ENCODE measurements at places on chromosomes 5 and 9.

DNA sequence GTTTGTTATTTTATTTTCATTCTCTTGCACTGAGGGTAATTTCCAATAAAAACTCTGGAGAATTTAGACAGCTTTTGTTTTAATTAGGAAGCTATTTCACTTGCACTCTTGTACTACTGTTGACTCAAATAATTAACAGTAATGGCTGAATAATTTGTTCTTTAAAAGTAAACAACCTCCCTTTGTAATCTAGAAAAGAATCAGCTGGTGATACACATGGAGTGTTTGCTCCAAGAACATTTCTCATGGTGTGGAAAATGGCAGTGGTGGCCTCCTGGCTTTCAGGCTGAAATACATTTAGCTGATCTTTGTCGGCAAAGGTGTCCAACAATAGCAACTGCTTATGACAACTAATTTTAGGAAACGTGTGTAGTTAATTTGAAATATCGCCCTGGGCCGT lies 129.4 kb downstream of the C9orf152 start:
- no peak for DNase-seq

- no peak for DNase-seq
Observed at GRCh38 chr9:1514776-1515363, 464.7 kb downstream of the DMRT2 start.

GRCh38 chr5:132816083-132816482 lies 3.0 kb downstream of the SOWAHA start:
- no peak for DNase-seq

DNA sequence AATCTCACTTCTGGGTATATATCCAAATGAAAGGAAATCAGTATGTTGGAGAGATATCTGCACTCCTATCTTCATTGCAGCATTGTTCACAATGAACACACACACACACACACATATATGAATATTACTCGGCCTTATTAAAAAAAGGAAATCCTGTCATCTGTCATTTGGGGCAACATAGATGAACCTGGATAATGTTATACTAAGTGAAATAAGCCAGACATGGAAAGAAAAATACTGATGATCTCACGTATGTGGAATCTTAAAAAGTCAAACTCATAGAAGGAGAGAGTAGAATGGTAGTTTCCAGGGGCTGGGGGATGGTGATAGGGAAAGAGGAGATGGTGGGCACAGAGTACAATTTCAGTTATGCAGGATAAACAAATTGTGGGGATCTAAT lies 100.3 kb downstream of the EMB start:
- no peak for DNase-seq

DNA sequence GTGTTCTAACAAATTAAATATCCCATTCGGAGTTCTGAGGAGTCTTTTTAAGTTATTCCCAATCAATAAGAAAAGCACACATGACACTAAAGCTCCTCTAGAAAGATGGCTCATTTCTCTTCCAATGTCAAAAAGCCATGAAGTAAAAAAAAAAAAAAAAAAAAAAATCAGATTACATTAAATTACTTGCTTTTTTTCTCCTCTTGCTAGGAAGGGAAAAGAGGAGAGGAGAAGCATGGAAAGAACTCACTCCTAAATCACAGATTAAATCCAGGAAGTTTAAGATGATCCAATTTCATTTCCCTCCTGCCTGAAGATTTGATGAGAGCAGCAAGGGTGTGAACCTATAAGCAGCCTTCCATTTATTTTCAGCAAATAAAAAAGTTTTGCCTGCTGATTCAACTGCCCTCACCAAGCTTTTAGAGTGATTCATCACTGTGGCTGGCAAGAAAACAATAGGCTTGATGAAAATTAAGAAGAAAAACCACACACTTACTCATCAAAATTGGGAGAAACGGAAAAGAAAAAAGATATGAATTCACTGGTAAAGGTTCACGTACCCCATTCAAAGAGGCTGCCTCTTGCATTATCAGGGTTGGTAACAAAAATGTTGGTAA lies 19.7 kb downstream of the MYO10 start:
- peak; percentile 86 for DNase-seq

DNA sequence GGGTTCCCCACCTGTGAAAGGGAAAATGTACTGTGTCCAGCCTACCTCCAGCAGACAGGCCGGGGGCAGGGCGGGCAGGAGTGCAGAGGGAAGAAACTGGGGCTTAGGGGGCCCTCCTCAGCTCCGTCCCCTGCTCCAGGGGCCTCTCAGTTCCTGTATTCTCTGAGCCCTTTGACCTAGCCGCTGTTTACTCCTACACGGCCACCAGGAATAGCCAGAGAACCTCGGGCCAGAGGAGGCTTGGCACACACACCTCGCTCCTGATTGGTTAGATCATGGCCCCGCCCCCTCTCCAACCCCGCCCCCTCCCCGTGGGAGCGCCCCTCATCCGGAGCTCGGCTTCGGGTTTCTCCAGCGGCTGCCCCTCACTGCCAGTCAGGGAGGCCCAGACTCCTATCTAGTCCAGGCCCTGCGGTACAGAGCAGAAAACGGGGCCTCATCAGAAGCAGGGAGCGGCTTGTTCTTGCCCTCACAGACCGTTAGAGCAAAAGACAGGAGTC lies 2.2 kb downstream of the ST6GALNAC6 start:
- DNase-seq: peak; percentile 94

DNA sequence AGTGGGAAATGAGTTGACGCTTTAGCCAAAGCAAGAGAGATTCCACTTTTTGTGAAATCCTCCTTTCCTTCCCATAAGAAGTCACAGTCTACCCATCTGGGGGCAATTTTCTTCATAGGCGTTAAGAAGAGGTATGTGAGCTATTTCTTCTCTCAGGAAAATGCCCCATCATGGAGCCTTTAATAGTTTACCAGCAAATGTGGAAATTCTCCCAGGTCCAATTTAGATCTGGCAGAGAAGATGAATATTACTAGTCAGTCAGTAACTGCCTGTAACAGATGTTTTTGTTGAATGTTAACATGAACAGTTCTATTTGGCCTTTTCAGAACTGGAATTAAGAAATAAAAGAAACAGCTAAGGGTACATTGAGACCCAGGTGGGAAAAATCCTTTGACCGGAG lies 156.4 kb upstream of the RFX3 start:
- no peak for DNase-seq

- no peak for DNase-seq
Observed at GRCh38 chr5:73506459-73506955, 8.3 kb downstream of the BTF3 start.

GRCh38 chr9:279674-280073 lies 65.0 kb downstream of the DOCK8 start:
- DNase-seq: no peak

- no peak for DNase-seq
Observed at GRCh38 chr5:4023091-4023752, 427.6 kb downstream of the IRX1 start.

GRCh38 chr9:78097541-78097940 lies 65.9 kb upstream of the GNAQ start:
- no peak for DNase-seq

DNA sequence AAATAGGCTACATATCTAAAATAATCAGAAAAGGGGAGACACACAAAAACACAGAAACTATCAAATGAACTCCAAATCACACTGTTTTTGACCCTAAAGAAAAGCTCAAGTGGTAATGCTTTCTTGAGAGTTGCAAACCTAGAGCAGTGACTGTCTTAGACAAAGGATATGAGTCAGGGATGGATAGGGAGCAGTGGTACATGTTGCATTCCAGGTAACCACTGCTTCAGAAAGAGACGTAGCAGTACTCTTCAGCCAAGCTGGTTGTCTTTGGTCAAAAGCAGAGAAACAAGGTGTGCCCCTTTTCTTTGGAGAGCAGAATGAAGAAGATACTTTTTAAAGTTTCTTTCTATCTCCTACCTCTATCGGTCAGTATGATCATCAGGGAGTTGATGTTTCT lies 1003.6 kb downstream of the CDH9 start:
- no peak for DNase-seq

- peak; percentile 67 for DNase-seq
Observed at GRCh38 chr5:180070756-180071530, 616 bp downstream of the RNF130 start.

GRCh38 chr9:90814355-90814754 lies 12.7 kb downstream of the SYK start:
- DNase-seq: no peak

DNA sequence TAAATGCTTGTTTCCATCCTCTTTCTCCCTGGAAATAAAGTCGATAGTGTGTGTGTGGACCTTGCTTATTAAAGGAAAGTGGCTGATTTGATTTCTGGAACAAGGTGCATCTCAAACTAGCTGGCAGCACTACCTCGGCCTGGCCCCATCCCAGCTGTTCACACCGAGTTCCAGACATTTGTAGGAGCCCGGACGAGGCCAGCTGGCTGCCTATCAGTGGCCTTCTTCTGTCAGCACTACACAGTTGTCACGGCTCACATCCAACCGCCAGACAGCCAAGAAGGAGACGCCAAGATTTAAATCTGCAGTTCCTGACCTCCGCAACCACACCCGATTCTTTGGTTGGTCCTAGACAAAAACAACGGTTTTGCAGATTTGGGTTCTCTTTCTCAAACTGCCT lies 63.6 kb downstream of the PALM2AKAP2 start:
- peak; percentile 19 for DNase-seq

GRCh38 chr5:89008291-89008690 lies 125.3 kb upstream of the MEF2C start:
- DNase-seq: no peak

DNA sequence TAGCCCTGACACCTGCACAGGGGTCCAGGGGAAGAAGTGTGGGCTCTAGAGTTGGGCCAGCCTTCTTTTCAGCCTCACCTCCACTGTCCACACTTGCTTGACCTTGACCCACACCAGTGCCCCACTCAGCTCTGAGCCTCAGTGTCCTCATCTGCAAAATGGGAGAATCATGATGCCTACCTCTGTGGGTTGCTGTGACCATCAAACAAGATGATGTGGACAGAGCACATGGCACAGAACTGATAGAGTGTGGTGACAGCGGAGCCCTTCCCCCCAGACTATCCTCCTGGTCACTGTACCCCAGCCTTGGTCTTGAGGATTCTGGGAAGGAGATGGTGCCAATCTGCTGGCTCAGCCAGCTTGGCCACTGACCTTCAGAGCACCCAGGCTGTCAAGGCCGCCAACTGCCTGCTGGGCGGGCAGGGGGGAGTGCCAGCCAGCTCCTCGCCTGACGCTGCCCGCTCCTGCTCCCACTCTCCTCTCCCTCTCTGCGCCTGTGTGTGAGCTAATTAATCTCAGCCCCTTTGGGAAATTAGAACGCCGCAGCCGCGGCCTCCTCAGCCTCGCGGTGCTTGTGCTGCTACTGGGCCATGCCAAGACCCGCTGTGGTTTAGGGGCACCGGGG lies 16.7 kb downstream of the CXXC5 start:
- DNase-seq: no peak

DNA sequence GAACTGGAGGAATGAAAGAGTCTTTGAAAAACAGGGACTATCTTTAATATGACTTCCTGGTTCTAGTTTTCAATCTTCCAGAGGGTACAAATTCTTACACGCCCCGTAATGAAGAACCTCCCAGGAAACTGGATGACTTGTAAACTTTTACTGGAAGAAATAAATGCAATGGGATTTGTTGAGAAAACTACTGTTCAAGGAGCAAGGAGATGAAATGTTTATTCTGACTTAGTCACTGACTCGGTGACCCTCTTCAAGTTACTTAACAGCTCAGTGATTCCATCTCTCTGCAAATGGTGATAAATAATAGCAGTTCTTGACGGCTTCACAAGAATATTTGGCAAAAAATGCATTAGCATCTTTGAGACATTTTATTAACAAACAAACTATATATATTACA lies 858.6 kb downstream of the PTPRD start:
- DNase-seq: no peak

DNA sequence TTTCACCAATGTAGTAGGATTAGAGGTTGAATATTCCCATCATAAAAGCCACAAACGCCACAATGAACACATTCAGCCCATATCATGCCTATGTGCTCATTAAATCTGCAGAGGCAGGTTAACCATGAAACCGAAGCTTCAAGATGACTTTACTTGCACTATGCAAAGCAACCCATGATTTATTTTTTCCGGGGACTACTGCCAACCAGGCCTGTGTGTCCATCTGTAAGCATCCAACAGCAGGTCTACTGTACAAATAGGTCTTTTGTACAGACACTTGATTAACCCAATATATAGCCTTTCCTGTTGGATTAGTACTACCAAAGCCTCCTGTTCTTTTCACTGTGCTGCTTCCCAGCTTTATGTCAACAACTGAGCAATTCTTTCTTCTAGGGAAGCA lies 104.9 kb upstream of the CDH10 start:
- DNase-seq: no peak

- peak; percentile 13 for DNase-seq
Observed at GRCh38 chr5:11046160-11046559, 285.1 kb upstream of the DAP start.

- DNase-seq: peak; percentile 47
Observed at GRCh38 chr5:78467752-78468357, 107.4 kb downstream of the SCAMP1 start.

DNA sequence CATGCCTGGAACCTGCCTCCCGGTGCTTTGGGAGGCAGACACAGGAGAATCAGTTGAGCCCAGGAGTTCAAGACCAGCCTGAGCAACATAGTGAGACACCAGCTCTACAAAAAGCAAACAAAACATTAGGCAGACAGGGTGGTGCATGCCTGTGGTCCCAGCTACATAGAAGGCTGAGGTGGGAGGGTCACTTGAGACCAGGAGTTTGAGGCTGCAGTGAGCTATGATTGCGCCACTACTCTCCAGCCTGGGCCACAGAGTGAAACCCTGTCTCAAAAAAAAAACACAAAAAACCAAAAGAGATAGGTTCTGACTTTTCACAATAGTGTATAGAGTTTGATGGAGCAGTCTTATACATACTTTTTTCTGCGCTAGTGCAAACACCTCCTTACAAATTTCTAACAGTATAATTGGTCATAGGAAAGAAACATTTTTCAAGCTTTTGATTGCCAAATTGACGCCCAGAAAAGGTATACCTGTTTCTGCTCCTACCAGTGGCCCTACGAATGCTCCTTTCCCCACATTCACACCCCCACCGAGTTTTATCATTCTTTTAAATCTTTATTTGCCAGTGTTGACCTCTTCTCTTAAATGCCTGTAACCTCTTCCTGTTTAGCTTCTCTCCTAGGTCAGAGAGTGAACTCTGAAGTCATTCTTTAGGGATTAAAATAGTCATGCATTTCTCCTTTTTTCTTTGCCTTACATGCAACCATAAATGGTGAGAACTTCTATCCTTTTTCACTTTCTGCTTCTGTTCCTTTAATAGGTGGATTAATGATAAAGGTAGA lies 7.5 kb downstream of the DOCK8 start:
- DNase-seq: no peak

DNA sequence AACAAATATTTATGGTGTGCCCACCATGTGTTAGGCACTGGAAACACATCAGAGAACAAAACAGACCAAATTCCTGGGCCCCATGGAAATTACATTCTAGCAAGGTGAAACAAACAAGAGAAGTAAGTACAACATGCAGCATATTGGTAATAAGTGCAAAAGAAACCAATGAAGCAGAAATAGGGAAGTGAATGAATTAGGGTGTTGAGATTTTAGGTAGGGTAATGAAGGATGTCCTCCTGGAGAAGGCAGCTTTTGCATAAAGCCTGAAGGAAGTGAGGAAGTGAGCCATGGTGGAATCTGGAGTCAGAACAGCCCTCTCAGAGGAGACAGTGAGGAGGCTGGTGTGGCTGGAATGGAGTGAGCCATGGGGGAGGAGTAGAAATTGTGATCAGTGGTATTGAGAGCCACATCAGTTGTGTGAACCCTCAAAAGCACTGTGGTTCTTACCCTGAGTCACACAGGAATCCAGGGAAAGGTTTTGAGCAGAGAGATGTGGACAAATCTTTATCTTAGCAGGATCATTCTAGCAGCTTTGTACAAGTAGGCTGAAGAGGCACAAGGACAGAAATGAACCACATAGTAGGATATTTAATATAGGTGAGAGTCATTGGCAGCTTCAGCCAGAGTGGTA lies 52.7 kb upstream of the ARL15 start:
- DNase-seq: peak; percentile 41
